ENCODE measurements at places on chromosomes 7 and 10.

GRCh38 chr10:17768496-17768895, 16.5 kb downstream of the TMEM236 start:
- DNase-seq, result no peak

- no peak for DNase-seq
These were observed 404.5 kb downstream of the INHBA start for GRCh38 chr7:41298409-41298808.

DNA sequence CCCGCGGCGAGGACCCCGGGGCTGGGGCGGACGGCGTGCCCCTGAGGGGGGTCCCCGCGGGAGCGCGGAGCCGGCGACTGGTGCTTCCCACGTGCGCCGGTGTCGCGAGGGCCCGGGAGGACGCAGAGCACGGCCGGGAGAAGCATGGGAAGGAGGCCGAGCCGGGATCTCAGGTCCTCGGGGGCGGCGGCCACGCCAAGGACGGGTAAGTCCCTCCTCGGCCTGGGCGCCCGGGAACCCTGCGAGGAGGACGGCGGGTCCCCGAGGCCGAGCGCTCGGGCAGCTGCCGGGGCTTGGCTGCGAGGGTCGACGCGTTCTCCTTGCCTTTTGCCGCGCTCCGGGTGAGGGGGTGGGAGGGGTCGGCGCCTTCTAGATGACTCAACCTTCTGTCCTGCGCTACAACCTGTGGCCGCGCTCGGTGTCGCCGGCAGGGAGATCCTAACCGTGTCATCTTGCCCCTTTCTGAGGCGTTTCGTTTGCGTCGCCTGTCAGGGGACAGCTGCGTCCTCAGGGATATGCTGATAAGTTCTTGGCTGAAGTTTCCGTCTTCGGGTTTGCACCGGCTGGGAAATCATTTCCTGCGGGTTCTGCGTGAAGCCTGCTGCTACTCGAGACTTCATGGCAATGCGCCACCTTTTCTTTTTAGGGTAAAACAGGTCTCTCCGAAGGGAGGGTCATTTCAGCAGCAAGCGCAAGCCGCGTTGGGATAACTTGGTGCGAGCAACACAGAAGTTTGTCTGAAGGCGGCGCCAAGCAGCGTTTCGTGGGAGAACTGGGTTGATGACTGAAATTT, 529 bp downstream of the TASOR2 start:
- DNase-seq, result peak; percentile 78

- no peak for DNase-seq
These were observed 439.7 kb upstream of the IGFBP3 start for GRCh38 chr7:46360811-46361210.

GRCh38 chr7:17770710-17771375, 169.5 kb downstream of the SNX13 start:
- DNase-seq, result no peak

GRCh38 chr7:80105701-80106408, 28.8 kb upstream of the GNAI1 start:
- DNase-seq, result no peak

DNA sequence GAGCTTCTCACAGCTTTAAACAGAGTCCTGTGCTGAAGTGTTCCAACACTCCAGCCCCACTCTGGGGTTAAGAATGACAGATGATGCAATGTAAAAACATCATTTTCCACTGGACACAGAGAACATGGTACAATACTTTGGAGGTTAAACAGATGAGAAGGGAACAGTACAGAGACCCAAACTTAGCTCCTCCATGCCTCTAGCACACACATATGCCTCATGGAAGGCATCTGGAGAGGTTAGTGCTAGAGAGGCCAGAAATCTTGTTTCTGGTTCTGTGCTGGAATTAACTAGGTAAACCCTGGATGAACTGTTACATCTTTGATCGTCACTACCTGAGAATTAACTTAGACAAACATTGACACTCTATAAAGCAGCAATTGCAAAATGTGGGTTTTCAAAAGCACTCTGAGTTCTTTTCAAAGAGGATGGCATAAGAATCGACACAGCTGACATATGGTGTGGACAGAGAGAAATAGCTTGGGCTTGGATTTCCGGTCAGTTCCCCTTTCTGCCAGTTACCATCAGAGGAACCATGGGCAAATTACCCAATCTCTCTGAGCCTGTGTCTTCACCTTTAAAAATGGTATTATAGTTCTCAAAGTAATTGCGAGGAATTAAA, 81.9 kb downstream of the KCNMA1 start:
- DNase-seq, result no peak

DNA sequence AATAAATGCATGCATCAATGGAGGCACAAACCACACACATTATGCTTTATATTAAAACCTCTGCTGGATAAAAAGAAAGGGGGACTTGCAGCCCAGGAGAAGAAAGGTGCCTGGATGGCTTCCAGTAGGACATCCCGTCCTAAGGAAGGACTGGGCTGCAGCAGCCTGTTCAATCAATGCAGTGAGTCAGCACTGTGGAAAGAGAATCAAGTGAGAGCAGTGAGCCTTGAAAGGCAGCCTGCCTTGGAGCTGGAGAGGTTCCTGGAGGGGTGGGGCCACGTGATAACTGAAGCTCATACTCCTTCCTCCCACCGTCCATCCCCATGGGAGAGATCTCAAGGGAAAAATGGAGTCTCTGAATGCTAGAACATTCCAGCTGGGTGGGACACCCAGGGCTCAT, 501.2 kb downstream of the ADRA2A start:
- DNase-seq, result no peak

DNA sequence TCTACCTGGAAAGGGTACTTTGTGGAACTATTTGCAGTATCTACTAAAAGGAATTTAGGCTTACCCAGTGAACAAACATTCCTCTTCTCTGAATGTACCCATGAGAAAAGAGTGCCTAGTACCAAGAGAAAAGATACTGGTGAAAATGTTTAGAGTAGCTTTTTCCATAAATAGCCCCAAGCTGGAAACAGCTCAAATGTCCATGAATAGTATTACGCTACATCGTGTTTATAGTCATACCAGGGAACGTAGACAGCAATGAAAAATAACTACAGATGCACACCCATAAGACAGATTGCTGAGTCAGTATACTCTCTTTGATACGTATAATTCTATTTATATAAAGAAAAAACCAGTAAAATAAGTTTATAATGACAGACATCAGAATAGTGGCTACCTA, 285.9 kb downstream of the KLF6 start:
- DNase-seq, result peak; percentile 26

GRCh38 chr10:84088626-84089025, 50.7 kb upstream of the GHITM start:
- DNase-seq, result no peak

DNA sequence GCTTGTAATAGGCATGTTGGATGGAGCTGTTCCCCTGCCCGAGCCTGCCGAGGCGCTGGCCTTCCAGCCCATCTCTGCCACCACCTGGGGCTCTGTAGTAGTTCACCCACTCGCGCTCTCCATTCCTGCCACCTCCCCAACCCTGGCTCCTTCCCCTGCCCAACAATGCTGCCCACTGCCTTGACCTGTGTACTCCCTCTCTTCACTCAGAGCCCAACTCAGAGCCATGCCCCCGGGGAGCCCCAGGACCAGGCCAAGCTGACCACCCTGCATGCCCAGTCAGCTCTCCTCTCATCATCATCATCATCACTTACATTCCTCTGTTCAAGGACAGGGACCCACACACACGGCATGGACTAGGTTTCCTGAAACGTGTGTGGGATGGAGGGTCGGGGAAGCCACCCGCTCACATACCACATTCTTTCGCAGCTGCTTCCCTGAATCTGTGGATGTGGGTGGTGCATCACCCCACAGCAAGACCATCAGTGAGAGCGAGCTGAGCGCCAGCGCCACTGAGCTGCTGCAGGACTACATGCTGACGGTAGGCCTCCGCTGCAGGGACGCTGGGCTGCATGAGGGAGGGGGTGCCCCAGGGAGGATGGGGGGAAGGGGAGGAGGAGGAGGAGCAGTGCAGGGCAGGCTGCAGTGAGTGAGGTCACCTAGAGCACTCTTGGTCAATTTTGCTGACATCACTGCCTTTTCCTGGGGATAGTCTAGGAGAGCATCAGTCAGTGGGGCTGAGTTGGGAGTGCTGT, 15.6 kb downstream of the NACAD start:
- no peak for DNase-seq

DNA sequence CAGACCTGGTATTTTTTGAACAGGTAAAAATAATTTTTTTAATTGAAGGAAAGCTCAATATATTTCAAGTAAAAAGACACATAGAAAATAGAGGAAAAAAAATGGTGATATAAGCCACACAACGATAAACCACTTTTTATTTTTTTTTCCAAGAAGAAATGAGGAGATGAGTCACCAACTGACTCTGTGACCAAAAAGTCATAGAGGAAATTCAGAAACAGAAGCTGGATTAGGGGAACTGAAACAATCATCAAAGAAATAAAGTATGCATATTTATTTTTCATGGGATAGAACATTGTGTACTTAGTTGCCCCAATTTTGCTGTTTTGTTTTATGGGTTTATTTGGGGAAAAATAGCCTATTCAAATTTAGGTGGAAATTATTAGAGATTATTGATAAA, 176.8 kb upstream of the AGR3 start:
- DNase-seq, result peak; percentile 55

- DNase-seq, result peak; percentile 99
These were observed 65.0 kb downstream of the STK17A start for GRCh38 chr7:43647673-43648472.

GRCh38 chr7:77802557-77803405, 4.2 kb downstream of the PHTF2 start:
- DNase-seq, result peak; percentile 25

- no peak for DNase-seq
These were observed 10.2 kb downstream of the ATP6V0E2 start for GRCh38 chr7:149884016-149884415.

DNA sequence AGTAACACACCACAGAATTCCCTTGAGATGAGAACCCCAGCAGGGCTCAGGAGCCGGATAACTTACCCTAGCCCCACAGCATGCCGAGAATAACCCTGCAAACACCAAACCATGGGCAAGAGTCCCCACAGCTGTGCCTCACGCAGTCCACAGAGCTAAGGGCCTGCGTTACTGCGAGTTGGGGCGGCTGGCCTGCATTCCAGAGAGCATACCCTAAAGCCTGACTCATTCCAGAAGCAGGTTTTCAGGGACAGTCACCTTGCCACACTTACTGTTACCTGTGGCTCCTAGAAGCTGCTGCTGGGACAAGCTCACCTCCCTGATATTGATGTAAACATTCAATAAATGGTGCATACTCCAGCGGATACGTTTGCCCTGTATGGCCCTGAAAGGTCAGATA, 18.6 kb downstream of the FGFR2 start:
- DNase-seq, result no peak
